ENCODE measurements at places on chromosomes 7 and 10.

GRCh38 chr7:148803094-148803493, 81.0 kb downstream of the EZH2 start:
- no peak for DNase-seq

DNA sequence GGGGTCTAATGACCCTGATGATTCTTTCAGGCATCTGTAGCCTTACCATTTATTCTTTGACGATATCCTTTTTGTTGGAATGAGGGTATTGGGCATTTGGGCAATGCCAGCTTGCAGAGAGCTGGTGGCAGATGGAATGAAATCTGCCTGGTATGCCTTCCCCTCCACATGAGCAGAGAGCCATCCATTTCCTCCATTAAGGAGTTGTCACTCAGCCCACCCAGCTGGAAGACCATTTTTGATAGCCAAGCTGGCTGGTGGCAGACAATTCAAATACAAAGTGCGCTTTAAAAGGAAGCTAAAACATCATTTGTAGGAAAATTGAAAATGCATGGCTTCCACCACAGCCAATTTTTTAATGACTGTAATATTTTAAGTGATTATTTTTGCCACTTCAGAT, 240.1 kb upstream of the SLC26A5 start:
- DNase-seq: no peak

DNA sequence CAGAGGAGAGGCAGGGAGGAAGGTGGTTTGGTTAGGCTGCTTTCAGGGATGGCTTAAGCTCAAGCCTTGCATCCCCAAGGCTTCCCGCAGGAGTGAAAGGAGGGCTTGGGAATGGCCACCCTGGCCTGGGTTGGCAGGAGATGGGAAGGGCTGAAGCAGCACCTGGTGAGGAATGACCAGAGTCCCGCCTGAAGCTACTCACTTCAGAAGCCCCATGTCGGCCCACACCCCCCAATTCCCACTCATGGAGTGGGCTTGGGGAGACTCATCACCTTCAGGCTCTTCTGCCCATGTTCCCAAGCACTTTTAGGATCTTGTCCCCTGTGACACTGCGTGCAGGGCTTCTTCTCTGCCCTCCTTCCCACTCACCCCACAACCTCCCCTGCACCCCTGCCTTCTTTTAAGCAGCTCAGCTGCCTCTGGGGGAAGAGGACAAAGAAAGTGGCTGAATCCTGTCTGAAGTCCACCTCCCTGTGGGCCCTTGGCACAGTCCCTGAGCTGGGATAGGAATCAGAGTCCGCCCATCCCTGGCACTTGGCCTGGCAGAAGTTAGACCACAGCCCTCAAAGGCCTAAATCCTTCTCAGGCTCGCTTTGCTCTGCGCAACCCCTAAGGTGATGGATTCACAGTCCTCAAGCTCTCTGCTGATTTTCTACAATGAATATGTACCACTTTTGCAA, 16.5 kb downstream of the RGR start:
- DNase-seq: no peak

GRCh38 chr7:151936207-151936606, 20.0 kb upstream of the GALNTL5 start:
- DNase-seq: no peak

Measured in activated CD8-positive, alpha-beta memory T cell treated with anti-CD3 and anti-CD28 coated beads for 1 hour (primary cell).